Smooth muscle cell of bladder (primary cell): ENCODE measurements at places on chromosomes 7 and 10. TPM values are rescaled to one million over a fixed set of nuclear protein-coding genes. Genes with fewer than 3 reads are reported as not detected.

The IKZF1 gene
- not detected in 2 replicates for total RNA-seq

The GJD4 gene
- not detected in 2 replicates for total RNA-seq

The PALS2 gene
- total RNA-seq, result 24.9 and 49.8 TPM in 2 replicates

The PRSS37 gene
- total RNA-seq, result not detected in 2 replicates

The MKLN1 gene
- total RNA-seq, result 30.6 and 38.9 TPM in 2 replicates

The ADK gene
- total RNA-seq, result 18.3 and 18.4 TPM in 2 replicates

The LHFPL3 gene
- total RNA-seq, result not detected in 2 replicates

The ADARB2 gene
- not detected in 2 replicates for total RNA-seq

The MTERF1 gene
- 5.8 and 8.6 TPM in 2 replicates for total RNA-seq

The NEBL gene
- under 0.01 and 0.09 TPM in 2 replicates for total RNA-seq

The CDK1 gene
- total RNA-seq, result 2.6 and 5.1 TPM in 2 replicates

The TFPI2 gene
- total RNA-seq, result 178 and 259 TPM in 2 replicates

The PRF1 gene
- under 0.01 TPM in 1 of 2 replicates, not detected in the other for total RNA-seq

The LBX1 gene
- total RNA-seq, result not detected in 2 replicates

The MACC1 gene
- total RNA-seq, result 0.92 and 1.4 TPM in 2 replicates

The OPN4 gene
- not detected in 2 replicates for total RNA-seq

The FAM20C gene
- total RNA-seq, result 49.1 and 66.7 TPM in 2 replicates

The BTBD16 gene
- total RNA-seq, result under 0.01 TPM in 1 of 2 replicates, not detected in the other

The SPDYE8 gene
- total RNA-seq, result not detected in 2 replicates

The NKX6-2 gene
- total RNA-seq, result not detected in 2 replicates

The GRID2IP gene
- total RNA-seq, result not detected in 2 replicates

The UCMA gene
- total RNA-seq, result not detected in 2 replicates

The GPR37 gene
- 3.3 and 3.8 TPM in 2 replicates for total RNA-seq

The EN2 gene
- total RNA-seq, result under 0.01 TPM in 1 of 2 replicates, not detected in the other

The TBRG4 gene
- total RNA-seq, result 47.5 and 60.5 TPM in 2 replicates

The LRRTM3 gene
- not detected in 2 replicates for total RNA-seq

The HKDC1 gene
- total RNA-seq, result 0.28 and 0.74 TPM in 2 replicates

The AGR2 gene
- not detected in 2 replicates for total RNA-seq

The PVRIG gene
- not detected in 2 replicates for total RNA-seq

The VIPR2 gene
- total RNA-seq, result 0.85 and 0.92 TPM in 2 replicates

The PGAM2 gene
- total RNA-seq, result 0.14 and 0.65 TPM in 2 replicates

The ZNF438 gene
- 3.1 and 3.4 TPM in 2 replicates for total RNA-seq

The PPP1R9A gene
- 0.14 and 0.18 TPM in 2 replicates for total RNA-seq

The AKR1D1 gene
- not detected in 2 replicates for total RNA-seq

The SPDYE16 gene
- total RNA-seq, result 0.14 TPM in 1 of 2 replicates, not detected in the other

The ARL4A gene
- total RNA-seq, result 27.4 and 39.2 TPM in 2 replicates

The ASZ1 gene
- not detected in 2 replicates for total RNA-seq

The LLCFC1 gene
- not detected in 2 replicates for total RNA-seq

The RARRES2 gene
- 46.9 and 66.8 TPM in 2 replicates for total RNA-seq

The SYPL1 gene
- 31.1 and 39.0 TPM in 2 replicates for total RNA-seq

The GFRA1 gene
- 1.6 and 2.7 TPM in 2 replicates for total RNA-seq

The CALHM1 gene
- total RNA-seq, result not detected in 2 replicates

The PAX4 gene
- total RNA-seq, result not detected in 2 replicates

The ZNF783 gene
- total RNA-seq, result 9.1 and 12.5 TPM in 2 replicates

The ZPBP gene
- total RNA-seq, result not detected in 2 replicates

The PDIA4 gene
- total RNA-seq, result 422 and 623 TPM in 2 replicates

The AIMP2 gene
- 36.9 and 39.8 TPM in 2 replicates for total RNA-seq

The AS3MT gene
- total RNA-seq, result 6.1 and 13.0 TPM in 2 replicates
